ENCODE measurements at places on chromosomes 7 and 10.

- DNase-seq, result no peak
These were observed 140.4 kb upstream of the NPY start for GRCh38 chr7:24143547-24143946.

- DNase-seq, result no peak
These were observed 34.9 kb downstream of the TAX1BP1 start for GRCh38 chr7:27774717-27775328.

DNA sequence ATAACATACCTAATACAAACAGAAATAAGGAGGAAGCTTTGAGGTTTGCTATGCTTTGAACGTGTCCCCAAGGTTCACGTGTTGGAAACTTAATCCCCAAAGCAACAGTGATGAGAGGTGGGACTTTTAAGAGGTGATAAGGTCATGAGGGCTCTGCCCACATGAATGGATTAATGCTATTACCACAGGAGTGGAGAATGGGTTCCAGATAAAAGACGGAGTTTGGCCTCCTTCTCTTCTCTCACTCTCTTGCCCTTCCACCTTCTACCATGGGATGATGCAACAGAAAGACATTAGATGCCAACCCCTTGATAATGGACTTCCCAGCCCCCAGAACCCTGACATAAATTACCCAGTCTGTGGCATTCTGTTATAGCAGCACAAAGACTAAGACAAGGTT, 9.6 kb downstream of the ITGB1 start:
- peak; percentile 26 for DNase-seq

GRCh38 chr10:69375307-69376151, 41.2 kb downstream of the TACR2 start:
- no peak for DNase-seq

DNA sequence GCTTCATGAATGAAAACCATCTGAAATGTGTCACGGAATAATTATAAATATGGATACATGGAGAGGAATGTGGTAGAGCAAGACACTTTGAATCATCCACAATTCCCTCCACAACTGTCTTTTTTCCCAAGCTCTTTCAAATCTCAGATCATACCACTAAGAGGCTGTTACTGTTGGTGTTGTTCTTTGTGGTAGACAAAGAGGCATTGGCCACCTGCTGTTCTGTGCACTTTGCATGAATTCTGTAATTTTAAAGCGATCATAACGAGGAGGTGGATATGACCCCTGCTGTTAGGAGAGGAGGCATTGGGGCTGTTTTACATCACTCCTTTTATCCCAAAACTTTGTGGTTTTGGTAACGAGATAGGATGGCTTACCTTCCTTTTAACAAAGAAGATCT, 141.2 kb upstream of the KLF6 start:
- DNase-seq, result no peak

DNA sequence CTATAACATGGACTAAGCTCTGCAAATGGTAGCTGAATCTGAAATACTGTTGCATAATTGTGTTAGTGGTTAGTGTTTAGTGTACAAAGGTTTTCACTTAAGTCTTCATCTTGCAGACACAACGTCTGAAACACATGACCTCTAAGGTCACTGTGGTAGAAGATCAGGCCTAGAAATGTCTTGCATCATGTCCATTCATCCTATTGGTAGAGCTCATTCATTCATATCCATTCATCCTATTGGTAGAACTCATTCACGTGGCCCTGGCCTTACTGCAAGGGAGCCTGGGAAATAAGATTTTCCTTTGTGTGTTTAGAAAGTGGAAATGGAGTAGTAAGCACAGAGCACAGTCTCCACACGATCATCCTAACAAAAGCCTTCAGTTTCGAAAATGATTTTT, 485.8 kb downstream of the PLXNA4 start:
- DNase-seq, result no peak

- no peak for DNase-seq
These were observed 109.6 kb downstream of the ELAPOR2 start for GRCh38 chr7:86949779-86950260.

DNA sequence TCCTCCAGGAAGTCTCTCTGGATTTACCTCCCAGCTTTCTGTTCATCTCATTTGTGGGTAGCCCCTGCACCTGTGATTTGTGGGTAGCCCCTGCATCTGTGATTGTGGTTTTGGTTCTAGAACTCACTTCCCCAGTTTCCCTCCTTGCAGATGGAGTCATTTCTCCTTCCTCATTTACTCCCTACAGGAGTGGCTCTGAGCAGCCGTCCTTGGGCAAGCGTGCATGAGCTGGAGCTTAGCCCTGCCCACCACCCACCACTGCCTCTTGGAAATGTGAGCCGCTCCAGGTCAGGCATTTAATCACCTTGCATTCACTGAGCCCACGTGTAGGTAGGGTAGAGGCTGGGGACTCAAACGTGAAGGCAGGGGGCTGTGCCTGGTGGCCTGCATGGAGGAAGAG, 8.2 kb downstream of the COL26A1 start:
- no peak for DNase-seq

DNA sequence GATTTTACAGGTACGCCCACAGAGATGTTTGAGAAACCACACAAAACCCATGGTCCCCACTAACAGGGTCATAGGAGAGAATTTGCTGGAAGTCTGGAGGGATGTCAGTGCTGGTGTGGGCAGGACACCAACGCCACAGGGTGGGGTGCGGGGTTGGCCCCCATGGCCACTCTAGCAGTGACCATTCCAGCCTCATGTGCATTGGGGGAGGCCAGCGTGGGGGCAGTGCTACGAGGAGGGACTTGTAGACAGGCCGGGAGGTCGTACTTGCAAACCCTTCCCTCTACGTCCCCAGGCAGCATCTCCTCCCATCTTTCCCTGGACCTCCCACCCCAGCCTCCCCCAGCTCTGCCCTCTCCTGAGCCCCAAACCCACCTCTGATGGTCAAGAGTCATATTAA, 34.0 kb downstream of the FOXL3 start:
- no peak for DNase-seq

All from T-helper 22 cell (primary cell).